Stimulated activated CD8-positive, alpha-beta memory T cell treated with anti-CD3 and anti-CD28 coated beads, Interleukin-12 subunit alpha, Interleukin-12 subunit beta, amount 100 ng/mL, for 4 hours (primary cell): ENCODE measurements at places on chromosomes 7 and 10.

DNA sequence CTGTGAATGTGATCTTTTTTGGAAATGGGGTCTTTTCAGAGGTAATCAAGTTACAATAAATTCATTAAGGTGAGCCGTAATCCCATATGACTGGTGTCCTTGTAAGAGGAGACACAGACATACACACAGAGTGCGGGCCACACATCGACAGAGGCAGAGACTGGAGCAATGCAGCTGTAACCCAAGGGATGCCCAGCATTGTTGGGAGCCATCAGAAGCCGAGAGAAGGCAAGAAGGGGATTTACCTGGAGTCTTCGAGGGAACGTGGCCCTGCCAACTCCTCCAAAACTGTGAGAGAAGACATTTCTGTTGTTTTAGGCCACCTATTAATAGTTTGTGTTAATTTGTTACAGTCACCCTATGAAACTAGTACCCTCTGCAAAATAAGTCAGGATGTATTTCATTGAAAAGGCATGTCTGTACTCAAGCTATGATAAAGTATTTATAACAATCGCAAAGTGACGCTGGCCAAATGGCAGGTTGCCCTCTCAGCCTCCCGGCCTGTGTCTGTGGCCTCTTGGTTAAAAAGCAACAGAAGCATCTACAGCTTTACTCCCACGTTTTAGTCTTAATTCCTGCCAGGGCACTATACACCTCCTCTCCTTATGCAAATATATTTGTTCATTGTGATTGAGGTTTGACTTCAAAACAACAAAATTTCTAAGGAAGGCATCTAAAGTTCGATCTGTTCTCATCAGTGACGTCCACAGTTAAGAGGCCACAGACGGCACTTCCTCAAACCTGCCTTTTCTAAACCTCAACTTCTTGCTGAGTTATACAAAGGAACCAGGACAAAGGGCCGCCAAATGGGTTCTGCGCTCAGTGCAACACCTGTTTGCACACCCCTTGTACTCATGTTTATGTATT is 46.8 kb downstream of the HIPK2 start:
- no peak for DNase-seq

DNA sequence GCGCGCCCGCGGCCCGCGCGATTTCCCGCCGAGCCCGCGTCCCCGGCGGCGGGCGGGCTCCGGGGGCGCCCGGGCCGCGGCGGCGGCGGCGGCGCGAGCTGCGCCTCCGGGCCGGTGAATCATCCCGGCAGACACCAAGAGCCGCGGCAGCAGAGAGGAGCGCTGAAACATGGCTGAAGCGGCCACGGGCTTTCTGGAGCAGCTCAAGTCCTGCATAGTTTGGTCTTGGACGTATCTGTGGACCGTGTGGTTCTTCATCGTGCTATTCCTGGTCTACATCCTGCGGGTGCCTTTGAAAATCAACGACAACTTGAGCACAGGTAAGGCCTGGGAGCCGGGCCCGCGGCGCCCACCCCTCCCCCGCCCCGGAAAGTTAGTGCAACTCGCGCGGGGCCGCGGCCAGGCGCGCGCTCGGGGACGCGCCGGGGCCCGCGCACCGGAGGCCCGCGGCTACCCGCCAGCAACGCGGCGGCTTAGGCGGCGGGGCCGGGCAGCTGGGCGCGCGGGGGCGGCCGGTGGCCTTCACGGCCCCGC is at the start of gene ST7:
Gene ST7 (plus strand): TSS at position 130 of the 534 bp plus-strand sequence. CDS start 40 bp downstream, at position 170.
- peak; percentile 55 for DNase-seq

- DNase-seq = no peak
Measured at GRCh38 chr10:82827901-82828300, 952.9 kb downstream of the NRG3 start.

- no peak for DNase-seq
Measured at GRCh38 chr10:59799421-59799820, 46.2 kb upstream of the MRLN start.

GRCh38 chr10:76106611-76107010 is 675.2 kb downstream of the LRMDA start:
- no peak for DNase-seq

DNA sequence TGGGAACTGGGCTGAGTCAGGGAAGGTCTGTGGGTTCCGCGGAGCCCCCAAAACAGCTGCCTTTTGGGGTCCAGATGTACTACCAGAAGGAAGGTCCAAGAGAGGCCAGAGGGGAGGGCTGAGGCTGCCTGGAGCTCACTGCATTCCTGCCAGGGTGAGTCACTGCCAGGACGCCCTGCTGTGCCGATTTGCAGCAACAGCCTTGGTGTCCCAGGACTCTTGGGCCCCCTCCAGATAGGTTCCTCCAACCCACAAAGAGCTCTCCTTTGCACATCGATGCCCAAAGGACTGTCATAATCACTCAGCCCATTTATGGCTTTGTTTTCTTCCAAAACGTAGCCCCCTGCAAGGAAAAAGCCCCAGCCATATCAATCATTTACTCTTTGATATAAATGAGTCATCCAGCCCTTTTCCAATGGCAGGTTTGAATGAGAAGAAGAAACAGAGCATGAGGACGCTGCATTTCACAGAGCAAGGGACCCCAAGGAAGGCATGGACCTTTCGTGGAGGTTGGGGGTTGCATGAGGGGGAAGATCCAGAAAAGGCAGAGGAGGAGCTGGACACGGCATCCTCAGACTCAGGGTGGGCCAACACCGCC is 32.2 kb upstream of the COL13A1 start:
- DNase-seq = no peak

GRCh38 chr7:79211724-79212123 is 241.7 kb downstream of the MAGI2 start:
- no peak for DNase-seq

DNA sequence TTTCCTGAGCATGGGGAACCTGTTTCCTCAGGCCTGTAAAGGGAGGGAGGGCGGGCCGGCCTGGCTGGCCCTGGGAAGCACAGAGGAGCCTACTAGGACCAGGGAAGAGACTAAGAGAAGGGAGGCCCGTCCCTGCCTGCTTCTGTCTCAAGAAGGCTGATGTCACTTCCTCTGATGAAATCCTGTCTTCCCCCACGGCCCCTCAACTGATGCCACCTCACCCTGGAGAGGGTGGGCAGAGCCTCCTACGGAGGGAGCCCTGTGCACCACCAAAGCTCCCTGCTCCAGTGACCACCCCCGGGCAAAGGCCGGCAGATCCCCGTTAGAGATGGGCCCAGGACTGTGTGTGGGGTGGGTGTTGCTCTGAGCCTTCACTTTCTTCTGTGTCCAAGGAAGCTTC is 1.0 kb upstream of the PILRA start:
- no peak for DNase-seq
